BJ (cell line): ENCODE measurements at places on chromosomes 5 and 9.

- no peak for DNase-seq
Observed at GRCh38 chr5:81922854-81923279, 49.0 kb upstream of the ATG10 start.

GRCh38 chr5:116942622-116943021 lies 368.0 kb upstream of the SEMA6A start:
- peak; percentile 1 for DNase-seq

- DNase-seq: no peak
Observed at GRCh38 chr5:68283766-68284165, 68.2 kb downstream of the PIK3R1 start.

GRCh38 chr9:92527832-92528521 lies 7.8 kb downstream of the ECM2 start:
- no peak for DNase-seq

- no peak for DNase-seq
Observed at GRCh38 chr5:119537704-119538103, 85.4 kb downstream of the HSD17B4 start.

- no peak for DNase-seq
Observed at GRCh38 chr9:3721096-3721495, 195.3 kb upstream of the RFX3 start.

GRCh38 chr5:159331093-159331973 lies 1.0 kb upstream of the IL12B start:
- DNase-seq: no peak

GRCh38 chr9:136231478-136232297 lies 13.9 kb downstream of the QSOX2 start:
- DNase-seq: no peak
